ENCODE measurements at places on chromosomes 2 and 18. TPM values are rescaled to one million over a fixed set of nuclear protein-coding genes. Genes with fewer than 3 reads are reported as not detected.

The HOXD11 gene
- polyA plus RNA-seq = not detected

The ADD2 gene
- 3.3 TPM for polyA plus RNA-seq

The GLB1L gene
- 1.8 TPM for polyA plus RNA-seq

The DOK6 gene
- polyA plus RNA-seq = 0.06 TPM

The TXNDC2 gene
- not detected for polyA plus RNA-seq

DNA sequence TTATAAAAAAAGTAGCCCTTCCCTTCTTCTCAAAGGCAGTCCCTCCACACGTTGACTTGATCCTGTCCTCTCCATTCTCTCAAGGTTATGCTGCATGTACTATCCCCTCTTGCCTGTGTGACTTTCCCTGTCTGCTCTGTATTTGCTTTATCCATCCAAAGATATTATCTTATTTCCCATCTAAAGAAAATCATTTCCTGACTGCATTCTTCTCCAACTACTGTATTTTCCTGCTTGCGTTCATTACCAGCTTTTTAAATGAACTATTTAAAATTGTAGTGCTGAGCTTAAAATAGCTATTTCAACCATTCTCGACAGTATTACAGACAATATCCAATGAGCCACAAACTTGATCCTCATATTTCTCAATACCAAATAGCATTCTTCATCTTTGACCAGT is 716.0 kb upstream of the REG3G start:
- H3K27me3 ChIP-seq = no peaks in the 10 kb centered on the region
- H3K4me1 ChIP-seq = no peaks in the 10 kb centered on the region
- no peak overlapping the region for H3K27ac ChIP-seq
- no peaks in the 10 kb centered on the region for H3K36me3 ChIP-seq
- no peak overlapping the region for H3K4me3 ChIP-seq

GRCh38 chr2:27211241-27211942 is 449 bp upstream of the ATRAID start:
- no peak for DNase-seq
- H3K4me3 ChIP-seq = peak overlapping the region; percentile 100
- peak overlapping the region; percentile 100 for H3K27ac ChIP-seq
- H3K27me3 ChIP-seq = no peaks in the 10 kb centered on the region

GRCh38 chr2:8090748-8091700 is 590.8 kb upstream of the ID2 start:
- no peak overlapping the region for H3K4me3 ChIP-seq
- H3K36me3 ChIP-seq = no peaks in the 10 kb centered on the region
- no peaks in the 10 kb centered on the region for H3K27me3 ChIP-seq
- no peaks in the 10 kb centered on the region for H3K4me1 ChIP-seq
- H3K27ac ChIP-seq = no peak overlapping the region

DNA sequence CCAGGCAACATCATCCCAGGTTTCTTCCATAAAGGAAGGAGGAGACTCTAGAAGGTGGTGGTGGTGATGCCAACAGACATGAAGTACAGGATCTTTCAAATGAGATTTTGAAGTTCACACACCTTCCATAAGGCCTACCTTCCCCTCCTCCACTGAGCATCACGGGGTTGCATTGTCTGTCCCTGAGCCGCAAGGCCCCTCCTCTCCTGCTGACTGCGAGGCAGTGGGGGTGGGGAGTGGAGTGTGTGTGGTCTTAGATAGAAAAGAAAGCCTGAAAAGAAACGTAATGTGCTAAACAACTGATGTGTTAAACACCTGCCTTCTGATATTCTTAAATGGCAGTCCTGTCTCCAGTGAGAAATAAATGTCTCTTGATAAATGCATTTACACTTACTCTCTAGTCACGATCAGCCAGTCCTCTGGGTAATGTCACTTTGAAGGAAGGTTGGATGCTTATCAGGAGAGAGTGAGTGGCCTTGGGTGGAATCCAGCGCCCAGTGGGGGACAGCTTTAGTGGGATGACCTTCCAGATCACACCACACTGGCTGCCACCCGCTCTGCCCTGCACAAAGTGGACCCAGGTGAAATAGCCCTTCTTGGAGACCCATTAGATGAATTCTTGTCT is 5.5 kb upstream of the SCYGR5 start:
- no peaks in the 10 kb centered on the region for H3K36me3 ChIP-seq
- no peak overlapping the region for H3K4me3 ChIP-seq
- DNase-seq = no peak
- H3K27me3 ChIP-seq = no peaks in the 10 kb centered on the region

DNA sequence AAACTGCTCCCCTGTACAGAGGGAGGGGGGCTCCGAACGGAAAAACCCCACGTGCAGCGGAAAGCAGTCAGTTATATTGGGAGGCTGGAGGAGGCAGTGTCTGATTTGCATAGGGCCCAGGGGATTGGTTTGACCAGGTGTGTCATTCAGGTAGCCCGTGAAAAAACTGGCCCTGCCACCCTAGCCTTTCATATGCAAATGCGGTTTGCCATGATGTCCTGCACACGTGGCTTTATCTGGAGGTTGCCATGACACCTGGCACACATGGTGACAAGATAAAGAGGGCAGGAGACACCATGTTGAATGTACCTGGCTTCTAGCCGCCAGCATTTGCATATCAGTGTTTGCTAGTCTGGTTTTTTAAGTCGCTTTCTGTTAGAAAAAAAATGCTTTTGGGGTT is 20.5 kb downstream of the SLC25A52 start:
- no peaks in the 10 kb centered on the region for H3K36me3 ChIP-seq
- no peak for DNase-seq
- H3K4me1 ChIP-seq = no peaks in the 10 kb centered on the region
- no peaks in the 10 kb centered on the region for H3K27me3 ChIP-seq
- no peak overlapping the region for H3K4me3 ChIP-seq

DNA sequence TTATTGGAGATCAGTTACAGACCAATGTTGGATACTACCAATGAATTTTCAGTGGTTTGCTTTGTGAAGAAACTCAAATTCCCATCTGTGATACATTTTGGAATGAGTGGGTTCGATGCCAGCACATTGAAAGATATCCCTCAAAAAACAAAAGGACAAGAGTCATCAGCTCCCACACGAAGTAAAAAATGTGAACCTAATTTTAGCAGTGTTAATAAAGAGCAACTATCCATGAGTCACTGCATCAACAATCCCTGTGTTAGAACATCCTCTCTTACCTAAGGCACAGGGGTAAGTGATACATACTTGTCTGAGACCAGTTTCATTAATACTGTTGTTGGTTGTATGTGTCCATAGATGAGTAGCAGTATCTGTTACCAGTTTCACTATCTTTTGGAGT is 551.8 kb upstream of the SOX11 start:
- H3K36me3 ChIP-seq = no peaks in the 10 kb centered on the region
- no peaks in the 10 kb centered on the region for H3K27me3 ChIP-seq
- no peak overlapping the region for H3K4me3 ChIP-seq
- H3K27ac ChIP-seq = no peak overlapping the region
- no peaks in the 10 kb centered on the region for H3K4me1 ChIP-seq

DNA sequence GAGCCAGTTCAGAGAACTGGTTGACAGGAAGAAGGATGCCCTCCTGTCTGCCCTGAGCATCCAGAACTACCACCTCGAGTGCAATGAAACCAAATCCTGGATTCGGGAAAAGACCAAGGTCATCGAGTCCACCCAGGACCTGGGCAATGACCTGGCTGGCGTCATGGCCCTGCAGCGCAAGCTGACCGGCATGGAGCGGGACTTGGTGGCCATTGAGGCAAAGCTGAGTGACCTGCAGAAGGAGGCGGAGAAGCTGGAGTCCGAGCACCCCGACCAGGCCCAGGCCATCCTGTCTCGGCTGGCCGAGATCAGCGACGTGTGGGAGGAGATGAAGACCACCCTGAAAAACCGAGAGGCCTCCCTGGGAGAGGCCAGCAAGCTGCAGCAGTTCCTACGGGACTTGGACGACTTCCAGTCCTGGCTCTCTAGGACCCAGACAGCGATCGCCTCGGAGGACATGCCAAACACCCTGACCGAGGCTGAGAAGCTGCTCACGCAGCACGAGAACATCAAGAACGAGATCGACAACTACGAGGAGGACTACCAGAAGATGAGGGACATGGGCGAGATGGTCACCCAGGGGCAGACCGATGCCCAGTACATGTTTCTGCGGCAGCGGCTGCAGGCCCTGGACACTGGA is 92.5 kb upstream of the EML6 start:
- no peak overlapping the region for H3K27ac ChIP-seq
- H3K36me3 ChIP-seq = peaks cover 35% of the 10 kb centered on the region
- H3K4me1 ChIP-seq = peaks cover 28% of the 10 kb centered on the region
- DNase-seq = no peak
